ENCODE measurements at places on chromosomes 7 and 10.

- DNase-seq: no peak
Observed at GRCh38 chr7:116027786-116028185, 2.8 kb downstream of the TFEC start.

DNA sequence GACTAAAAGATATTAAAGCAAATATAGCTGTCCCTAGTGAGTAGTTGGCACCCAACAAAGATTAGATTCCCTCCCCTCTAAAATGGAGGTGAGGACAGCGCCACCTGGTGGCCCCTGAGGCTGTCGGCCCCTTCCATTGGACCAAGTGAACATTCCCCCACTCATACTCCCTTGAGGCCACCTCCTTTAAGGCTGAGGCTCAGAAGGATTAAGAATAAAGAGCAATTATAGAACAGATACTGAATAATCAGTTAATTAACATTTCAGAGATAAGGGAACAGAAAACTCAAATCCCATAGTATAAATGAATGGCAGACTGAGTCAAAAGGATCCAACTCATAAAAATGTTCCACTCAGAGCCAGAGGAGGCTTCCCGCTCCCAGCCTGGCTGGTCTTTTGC lies 130.4 kb upstream of the GHITM start:
- no peak for DNase-seq

DNA sequence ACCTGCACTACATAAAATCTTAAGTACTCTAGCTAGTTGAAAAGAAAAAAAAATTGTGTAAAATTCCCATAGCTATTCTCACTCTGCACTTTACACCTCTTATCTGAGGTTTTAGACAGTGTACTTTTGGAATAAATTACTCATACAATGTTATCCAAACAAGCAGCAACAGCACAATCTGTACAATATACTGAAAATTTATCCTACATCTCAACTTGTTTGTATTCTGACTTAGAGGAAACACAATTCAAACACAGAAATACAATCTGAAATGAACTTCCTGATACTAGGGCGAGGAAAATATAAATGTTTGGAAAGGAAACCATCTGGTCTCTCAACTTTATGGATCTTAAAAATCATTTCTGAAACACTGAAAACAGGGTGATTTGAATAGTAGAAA lies 381.7 kb downstream of the THSD7A start:
- no peak for DNase-seq

- DNase-seq: no peak
Observed at GRCh38 chr7:4500812-4501211, 181.3 kb upstream of the FOXK1 start.

Data from dorsolateral prefrontal cortex (tissue), 122 donors.